ENCODE measurements at places on chromosomes 4 and X.
A peak's percentile ranks its signal among the peaks of the same experiment; 100 is the strongest.

- no peak for DNase-seq
These were observed 204.6 kb upstream of the SLIT2 start for GRCh38 chr4:20046931-20047677.

- no peak for DNase-seq
These were observed 69.3 kb upstream of the FAM241A start for GRCh38 chr4:112075906-112076305.

GRCh38 chr4:62070291-62070852 is 870.2 kb downstream of the ADGRL3 start:
- DNase-seq = no peak

GRCh38 chr4:188175288-188175687 is 36.0 kb downstream of the TRIML1 start:
- DNase-seq = no peak

DNA sequence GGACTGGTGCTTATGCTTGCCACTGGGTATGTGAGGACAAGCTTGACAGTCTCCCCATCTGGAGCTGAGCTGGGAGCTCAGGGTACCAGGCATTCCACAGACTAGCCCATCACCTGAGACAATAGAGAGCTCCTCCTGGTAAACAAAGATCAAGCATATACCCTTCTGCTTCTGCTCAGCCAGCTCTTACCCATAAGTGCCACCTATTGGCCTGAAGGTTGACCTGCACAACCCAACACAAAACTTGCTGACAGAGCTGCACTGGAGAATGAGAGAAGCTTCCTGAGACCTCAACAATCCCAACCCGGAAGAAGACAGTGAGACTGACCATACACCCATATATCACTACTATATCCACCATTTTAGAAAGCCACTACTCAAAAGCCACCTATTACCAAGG is 1049.2 kb upstream of the INTU start:
- no peak for DNase-seq

GRCh38 chrX:33207056-33207455 is 4.3 kb downstream of the DMD start:
- no peak for DNase-seq

DNA sequence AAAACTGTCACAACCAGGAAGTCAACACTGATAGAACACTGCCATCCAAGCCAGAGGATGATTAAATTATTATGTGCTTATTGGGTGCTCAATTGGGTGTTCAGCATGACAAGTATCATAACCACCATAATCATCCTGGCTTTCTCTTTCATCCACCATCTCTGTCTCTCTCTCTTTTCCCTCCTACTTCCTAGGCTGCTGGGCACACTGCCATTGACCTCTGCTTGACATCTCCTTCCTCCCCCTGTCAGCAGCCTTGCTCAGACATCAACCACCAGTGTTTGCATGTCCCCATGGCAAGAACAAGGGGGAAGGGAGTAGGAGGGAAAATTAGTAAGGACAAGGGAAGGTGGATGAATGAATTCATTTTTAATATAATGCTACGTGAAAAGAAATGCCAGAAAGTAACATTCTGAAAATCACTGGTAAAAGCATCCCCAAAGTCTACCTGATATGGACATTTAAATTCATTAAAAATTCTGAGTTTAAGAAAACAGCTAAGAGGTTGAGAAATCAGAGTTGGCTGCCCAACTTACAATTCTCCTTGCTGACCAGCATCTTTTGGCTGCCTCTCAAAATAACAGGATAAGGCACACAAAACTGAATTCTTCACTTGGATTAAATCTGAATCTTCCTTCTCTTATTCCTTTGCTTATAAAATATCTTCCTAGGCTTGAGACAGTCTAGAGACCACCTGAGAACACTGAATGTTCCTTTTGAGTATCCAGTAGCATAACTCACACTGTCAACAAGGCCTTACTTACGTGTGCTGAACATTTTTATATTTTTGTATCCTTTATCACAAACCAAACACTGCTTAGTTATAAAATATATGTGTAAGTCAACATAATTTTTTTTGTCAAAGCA is 48.5 kb downstream of the SNCA start:
- DNase-seq = no peak

GRCh38 chr4:136558940-136559494 is 973.3 kb downstream of the PCDH18 start:
- DNase-seq = no peak

DNA sequence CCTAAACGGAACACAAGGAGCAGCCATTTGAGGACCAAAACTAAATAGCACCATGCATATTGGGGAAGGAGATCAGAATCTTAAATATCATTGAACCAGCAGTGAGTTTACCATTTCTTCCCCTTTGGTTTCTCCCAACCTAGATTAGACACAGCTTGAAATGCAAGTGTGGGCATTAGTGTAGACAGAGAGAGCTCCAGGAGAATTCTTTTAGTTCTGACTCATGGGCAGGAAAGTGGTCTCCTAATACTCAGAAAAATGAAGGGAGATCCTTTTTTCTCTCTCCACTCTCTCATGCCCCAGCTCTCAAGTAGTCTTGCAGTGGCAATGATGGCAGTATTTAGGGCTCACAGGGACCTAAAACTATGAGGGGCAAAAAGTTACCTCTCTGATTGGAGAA is 567.9 kb downstream of the INPP4B start:
- DNase-seq = no peak

- no peak for DNase-seq
These were observed 37.4 kb upstream of the STS start for GRCh38 chrX:7109838-7110793.

DNA sequence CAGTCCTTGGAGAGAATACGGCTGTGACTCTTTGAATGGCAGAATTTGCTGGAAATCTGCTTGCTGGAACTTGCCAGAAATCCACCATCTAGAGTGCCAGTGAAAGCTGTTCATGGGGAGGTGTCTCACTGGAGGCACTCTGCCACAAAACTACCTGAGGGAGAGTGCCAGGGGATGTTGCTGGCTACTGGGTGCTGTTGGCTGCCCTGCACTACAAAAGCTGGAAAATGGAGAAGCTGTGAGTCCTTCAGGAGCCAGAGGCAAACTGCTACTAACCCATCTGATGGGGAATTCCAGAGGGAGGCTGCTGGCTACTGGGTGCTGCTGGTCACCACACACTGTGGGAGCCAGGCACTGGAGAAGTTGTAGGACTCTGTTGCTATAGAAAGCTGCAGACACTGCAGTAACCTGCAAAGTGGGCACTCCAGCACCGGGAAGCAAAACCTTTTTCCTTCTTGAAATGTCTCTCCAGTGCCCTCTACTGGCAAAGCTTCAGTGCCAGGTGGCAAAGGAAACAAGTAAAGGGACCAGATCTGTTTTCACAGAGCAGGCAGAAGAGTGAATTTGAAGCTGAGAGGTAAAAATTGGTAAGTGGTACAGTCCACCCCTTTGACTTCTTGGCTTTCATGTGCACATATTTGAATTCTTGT is 47.8 kb upstream of the HSD17B10 start:
- peak; percentile 33 for DNase-seq

DNA sequence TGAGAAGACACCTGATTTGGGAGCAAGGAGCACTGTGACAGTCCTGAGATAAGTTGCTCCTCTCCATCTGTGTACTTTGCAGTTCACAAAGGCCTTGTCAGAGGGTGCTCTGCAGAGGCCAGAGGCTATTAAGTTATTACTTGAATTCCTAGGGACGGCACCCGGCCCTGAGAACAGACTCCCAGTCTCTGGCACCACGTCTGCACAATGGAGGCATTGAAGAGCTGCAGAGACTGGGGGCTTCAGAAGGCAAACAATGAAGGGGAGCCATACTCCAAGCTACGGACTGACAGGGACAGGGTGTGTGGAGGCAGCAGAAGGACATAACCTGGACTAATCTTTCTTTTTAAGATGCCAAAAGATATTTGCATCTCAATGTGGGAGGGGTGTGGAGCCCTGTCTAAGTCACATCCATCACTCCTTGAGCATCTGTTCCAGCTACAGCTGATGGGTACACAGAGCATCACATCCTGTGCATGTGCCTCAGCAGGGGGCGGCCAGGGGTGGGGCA is 11.5 kb downstream of the RASGEF1B start:
- DNase-seq = no peak

- no peak for DNase-seq
These were observed 11.7 kb downstream of the MORF4L2 start for GRCh38 chrX:103674531-103675454.

DNA sequence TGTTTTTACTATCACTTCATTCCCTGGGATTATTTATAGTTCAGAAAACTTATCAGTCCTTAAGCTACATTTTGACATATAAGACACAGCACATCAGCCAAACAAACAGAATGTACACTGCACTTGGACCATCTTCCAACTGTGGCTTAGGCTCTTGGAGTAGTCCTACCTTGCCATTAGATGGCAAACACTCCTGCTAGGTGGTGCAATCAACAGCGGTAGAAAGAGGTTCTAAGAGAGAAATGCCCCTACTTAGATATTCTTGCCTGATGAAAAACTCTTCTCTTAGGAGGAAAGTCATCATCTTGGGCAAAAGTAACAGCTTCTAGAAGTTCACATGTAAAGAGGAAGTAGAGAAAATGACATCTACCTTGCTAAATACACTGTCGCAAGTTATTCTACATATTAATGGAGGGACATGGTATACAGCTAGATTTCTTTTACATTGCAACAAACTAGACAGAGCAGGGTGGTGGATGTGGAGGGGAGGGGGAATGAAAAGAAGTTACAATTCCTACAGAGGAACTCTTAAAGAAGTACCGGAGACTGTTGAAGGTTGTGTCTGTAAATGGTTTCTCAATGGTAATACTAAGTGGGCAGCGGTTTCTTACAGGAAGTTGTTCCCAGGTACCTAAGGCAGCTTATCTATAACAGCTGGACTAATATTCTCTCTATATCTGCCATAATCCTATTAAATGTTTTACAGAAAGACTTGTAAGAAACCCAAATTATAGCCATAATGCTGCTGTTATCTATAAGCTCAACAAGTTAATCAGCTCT is 8.1 kb upstream of the STPG2 start:
- no peak for DNase-seq

DNA sequence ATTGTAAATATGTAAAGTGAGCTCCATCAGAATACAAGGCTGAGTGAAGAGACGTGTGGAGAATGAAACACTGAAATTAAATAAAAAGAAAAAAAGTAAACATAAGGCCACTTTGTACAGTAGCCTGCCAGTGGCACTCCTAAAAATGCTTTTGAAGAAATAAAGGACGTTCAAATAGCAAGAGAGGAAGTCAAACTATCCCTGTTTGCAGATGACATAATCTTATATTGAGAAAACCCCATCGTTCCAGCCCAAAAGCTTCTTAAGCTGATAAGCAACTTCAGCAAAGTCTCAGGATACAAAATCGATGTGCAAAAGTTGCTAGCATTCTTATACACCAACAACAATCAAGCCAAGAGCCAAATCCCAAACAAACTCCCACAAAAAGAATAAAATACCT is 24.2 kb downstream of the RASSF6 start:
- no peak for DNase-seq

- no peak for DNase-seq
These were observed 72.8 kb downstream of the NSUN7 start for GRCh38 chr4:40822420-40823166.

DNA sequence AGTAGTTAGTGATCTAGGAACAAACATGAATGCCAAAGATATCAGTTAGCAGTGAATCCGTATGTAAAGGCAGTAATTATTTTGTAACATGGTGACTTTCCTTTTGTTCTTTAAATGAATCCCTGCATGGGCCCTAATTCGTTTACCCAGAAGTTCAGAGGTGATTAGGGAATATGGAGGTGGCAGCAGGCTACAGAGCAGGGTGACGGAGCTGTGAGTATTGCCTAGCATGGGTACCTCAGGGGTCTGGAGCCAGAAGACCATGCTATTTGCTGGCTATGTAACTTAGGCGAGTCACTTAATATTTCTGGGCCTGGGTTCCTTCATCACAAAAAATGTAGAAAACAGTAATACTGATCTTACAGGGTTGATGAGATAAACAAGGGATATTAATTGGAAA is 184.9 kb downstream of the ENOX2 start:
- no peak for DNase-seq

GRCh38 chrX:148337873-148338272 is 162.5 kb upstream of the AFF2 start:
- DNase-seq = no peak

DNA sequence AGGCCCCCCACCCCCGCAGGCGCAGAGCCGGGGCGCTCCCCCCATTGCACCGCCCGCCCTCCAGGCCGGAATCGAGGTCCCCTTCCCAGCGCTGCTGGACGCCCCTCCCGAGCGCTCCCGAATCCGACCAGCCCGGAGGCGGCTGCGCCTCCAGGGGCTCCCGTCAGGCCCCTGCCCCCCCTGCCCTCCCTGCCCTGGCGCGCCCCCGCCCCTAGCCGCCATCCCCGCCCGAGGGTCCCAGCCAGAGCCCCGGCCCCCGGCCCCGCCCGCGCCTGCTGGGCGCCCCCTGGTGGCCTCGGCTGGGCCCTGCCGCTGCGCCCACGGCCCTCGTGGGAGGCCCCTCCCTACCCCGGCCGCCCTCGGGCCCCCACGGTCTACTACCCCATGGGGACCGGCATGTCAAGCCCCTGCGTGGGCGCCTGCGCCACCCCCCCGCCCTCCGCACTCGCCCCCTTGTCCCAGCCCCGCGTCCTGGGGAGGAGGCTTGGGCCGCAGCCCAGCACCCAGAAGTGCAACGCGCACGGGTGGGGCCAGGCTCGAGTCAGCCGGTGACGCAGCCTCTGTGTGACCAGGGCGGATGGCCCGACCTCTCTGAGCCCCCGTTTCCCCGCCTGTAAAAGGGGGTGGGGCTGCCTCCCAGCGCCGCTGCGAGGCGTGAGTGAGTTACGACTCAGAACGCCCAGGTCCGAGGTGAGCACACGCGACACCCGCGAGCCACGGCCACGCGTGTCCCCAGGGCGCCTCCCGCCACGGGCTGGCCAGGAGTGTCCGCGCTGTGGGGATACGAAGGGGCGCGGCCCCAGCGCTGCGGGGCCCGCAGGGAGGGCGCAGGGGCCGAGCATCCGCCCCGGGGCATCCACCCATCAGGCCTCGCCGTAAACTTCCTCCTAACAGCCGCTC is 104.9 kb downstream of the FAM53A start:
- DNase-seq = no peak

GRCh38 chr4:134126955-134127354 is 74.6 kb downstream of the PABPC4L start:
- no peak for DNase-seq

GRCh38 chrX:122475306-122475705 is 708.8 kb upstream of the GRIA3 start:
- DNase-seq = no peak

DNA sequence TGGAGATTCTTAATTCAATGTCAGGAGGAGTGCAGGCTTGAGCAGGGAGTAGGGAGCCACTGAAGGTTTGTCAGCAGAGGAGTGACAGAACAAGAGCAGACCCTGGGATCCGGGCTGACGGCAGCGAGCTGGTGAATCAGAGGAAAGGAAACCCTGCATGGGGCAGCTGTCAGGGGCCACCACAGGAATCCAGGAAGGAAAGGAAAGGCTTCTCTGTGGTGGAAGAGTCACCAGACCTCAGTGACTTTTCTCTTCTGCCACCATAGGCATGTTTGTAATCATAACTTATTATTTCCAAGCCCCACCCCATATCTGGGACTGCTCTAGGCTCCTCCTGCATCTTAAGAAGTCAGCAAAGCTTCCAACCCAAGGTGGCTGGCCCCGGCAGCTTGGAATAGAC is 150.9 kb downstream of the BCOR start:
- DNase-seq = no peak

- no peak for DNase-seq
These were observed 2.0 kb downstream of the PGK1 start for GRCh38 chrX:78105944-78106650.

- DNase-seq = no peak
These were observed 8.7 kb downstream of the PAICS start for GRCh38 chr4:56444719-56445118.

GRCh38 chr4:121096629-121097028 is 24.3 kb upstream of the NDNF start:
- no peak for DNase-seq

Data from LNCaP clone FGC (cell line).